ENCODE measurements at places on chromosomes 7 and 10.

DNA sequence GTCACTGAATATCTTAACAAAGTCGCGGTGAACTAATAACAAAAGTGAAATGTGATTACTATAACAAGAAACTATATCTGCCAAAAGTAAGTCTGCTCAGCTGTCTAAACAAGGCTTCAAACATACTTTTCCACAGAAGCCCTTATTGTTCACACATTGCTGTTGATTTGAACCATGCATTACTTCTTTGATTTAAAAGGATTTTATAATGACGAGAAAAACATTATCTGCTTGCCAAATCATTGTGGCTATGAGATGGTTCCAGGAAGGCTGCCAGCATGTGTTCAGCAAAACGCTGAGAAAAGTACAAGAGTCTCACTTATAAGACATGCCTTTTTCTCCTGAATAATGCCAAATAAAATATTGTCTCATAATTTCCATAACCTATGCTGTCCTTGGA lies 24.4 kb downstream of the RNF133 start:
- no peak for DNase-seq

DNA sequence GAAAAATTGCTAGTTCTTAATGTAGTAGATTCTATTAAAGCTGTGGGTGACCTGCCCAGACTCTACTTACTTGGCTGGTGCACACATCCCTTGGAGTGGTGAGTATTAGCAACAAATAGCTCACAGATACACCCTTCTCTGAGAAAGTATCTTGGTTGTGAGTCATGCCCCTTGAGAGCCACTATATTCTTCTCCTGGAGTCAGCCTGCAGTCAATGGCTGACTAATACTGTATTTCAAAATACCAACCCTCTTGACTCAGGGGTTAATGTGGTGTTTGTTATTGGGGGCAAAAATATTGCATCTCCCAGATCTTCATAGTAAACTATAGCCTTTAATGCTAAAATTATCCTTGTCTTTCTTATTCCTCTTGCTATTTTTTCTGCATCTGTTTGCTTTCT lies 354.9 kb downstream of the BMPER start:
- no peak for DNase-seq

- DNase-seq, result no peak
Observed at GRCh38 chr7:68756986-68757495, 841.2 kb upstream of the AUTS2 start.

DNA sequence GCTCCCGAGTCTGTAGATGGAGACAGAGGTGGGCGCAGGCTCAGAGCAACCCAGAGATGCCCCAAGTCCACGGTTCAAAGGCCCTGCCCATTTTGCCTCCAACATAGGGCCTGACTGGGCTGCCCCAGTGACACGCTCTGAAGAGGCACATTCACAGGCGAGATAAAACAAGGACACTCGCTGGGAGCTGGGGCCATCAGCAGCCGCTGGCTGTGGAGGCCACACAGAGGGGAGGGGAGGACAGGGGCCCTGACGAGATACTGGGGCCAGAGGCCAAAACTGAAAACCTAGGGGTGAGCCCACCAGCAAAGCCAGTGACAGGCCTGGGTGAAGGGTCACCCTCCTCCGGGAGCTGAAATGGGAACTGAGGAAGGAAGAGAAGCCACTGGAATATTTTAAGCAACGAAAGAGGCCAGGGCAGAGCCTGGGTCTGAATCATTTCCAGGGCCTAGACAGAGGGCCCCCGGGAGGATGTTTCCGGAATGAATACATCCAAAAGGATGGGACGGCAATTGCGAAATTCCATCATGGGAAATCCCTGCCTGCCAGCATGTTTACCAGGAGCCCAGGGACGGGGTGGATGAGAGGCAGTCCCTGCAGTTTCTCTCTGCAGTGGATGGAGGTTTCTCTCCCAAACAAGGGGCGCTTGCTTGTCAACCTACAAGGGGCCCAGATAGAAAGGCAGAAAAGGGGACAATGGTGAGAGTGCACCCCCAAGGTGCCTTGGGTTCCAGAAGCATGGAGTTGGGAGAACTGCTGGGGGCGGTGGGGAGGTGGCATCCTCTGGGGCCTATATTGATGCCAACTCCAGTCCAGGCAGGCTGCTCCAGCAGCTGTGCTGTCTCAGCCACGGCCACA lies 29.0 kb upstream of the HSPA12A start:
- DNase-seq, result no peak

GRCh38 chr7:134629445-134629844 lies 17.2 kb upstream of the BPGM start:
- DNase-seq, result no peak

GRCh38 chr7:25923741-25924460 lies 228.1 kb upstream of the NFE2L3 start:
- DNase-seq, result no peak

DNA sequence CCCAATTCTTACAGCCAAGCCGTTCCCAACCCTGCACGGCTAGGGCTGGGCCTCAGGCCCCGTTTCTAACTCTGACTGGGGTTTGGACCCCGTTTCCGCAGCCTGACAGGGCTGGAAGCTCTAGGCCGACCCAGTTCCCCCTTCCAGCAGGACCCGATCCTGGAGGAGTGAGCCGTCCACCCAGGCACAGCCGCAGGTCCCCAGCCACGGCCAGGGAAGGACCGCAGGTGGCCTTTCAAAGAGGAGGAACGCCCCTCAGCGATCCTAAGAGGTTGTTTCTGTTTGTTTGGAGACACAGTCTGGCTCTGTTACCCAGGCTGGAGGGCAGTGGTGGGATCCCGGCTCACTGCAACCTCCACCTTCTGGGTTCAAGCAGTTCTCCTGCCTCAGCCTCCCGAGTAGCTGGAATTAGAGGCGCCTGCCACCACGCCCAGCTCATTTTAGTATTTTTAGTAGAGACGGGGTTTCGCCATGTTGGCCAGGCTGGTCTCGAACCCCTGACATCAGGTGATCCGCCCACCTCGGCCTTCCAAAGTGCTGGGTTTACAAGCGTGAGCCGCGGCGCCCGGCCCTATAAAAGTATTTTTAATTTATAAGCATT lies 778 bp upstream of the GET4 start:
- no peak for DNase-seq

DNA sequence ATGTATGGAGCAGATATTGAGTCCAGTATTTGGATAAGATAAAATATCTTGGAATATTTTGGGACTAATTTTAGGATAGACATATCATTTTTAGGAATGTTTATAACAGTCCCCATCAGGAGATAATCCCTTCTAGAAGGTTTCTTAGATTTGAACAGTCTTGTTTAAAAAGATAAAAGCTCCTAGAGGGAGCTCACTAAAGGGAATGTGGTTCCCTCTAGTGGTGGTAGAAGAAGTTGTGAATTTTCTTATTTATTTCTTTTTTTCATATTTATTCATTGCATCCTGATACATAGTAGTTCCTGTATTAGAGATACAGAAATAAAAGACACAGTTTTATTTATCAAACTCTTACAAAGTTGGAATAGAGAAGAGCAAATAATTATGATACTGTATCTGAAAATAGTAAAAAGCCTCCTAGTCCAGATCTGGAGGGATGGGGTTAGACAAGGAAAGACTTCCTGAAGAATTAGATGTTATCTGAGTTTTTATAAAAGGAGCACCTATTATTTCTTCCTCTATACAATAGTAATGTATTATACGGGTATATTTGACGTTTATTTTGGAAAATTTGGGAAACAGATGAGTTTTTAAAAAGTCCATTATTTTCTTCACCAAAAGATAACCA lies 24.5 kb upstream of the KLF14 start:
- DNase-seq, result no peak

GRCh38 chr7:149154056-149154455 lies 6.8 kb downstream of the ZNF398 start:
- no peak for DNase-seq

GRCh38 chr7:16345979-16346958 lies 75.1 kb downstream of the CRPPA start:
- DNase-seq, result no peak

DNA sequence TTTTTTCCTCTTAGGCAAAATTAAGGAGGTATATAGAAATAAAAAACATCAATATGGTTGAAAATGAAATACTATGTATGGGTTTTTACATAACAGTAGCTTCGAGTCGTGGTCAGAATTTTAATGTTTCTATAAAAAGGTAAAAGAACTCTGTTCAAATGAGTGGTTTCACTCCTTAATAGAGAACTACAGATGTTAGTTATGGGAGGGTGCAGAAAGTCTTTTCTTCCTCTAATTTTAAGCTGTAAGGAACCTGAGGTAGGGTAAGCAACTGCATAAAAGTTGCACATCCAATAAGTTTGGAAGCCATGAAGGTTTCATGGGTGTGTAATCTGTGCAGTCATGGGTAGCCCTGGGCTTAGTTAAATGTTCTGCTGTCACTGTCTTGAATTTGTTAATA lies 141.3 kb downstream of the SUGCT start:
- no peak for DNase-seq

DNA sequence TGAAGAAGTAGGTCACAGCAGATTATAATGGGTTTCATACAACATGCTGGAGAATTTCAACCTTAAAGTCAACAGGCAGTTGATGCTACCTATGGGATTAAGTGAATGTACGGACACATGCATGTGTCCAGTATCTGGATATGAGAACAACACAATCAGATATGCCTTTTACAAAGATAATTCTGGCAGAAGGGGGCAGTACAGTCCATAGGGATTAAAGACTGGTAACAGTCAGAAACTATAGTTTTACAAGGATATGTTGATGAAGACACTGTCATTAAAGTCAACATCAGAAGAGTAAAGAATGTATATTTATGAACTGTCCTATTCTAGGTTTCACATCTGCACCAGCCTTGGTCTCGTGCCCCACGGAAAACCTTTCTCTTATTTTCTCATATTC lies 41.5 kb downstream of the ANKMY2 start:
- DNase-seq, result no peak

DNA sequence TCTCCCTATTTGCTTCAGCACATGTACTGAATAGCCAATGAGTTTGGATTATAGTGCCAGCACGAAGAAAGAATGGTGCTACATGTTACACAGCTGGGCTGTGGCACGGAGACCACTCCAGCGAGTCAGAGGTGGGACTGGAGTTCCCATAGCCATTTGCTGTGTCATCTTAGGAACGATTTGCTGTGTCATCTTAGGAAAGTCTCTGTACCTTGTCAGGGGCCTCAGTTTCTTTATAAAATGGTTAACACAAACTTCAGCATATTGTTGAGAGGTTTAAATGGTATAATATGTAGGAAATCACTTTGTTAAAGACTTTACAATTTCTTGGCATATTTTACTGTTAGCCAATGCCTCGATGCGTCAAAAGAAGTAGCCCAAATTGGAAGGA lies 609.4 kb downstream of the LRMDA start:
- DNase-seq, result no peak

GRCh38 chr7:148954766-148955165 lies 70.7 kb upstream of the EZH2 start:
- no peak for DNase-seq

DNA sequence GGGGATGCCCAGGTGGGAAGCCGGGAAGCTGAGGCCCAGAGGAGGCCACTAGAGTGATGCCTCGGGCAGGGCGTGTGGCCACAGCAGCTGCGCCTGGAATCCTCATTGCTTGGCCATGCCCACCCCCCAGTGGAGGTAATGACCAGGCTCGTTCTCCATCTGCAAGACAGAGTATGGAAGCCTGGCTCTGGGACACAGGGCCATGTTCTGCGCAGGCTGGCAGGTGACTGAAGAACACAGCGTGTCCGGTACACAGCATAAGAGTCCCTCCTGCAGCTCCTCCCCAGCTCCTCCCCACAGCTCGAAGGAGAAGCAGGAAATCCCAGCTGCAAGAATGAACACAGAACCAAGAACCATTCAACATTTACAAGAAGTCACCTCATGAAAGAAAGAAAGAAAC lies 64.8 kb downstream of the SMURF1 start:
- no peak for DNase-seq

DNA sequence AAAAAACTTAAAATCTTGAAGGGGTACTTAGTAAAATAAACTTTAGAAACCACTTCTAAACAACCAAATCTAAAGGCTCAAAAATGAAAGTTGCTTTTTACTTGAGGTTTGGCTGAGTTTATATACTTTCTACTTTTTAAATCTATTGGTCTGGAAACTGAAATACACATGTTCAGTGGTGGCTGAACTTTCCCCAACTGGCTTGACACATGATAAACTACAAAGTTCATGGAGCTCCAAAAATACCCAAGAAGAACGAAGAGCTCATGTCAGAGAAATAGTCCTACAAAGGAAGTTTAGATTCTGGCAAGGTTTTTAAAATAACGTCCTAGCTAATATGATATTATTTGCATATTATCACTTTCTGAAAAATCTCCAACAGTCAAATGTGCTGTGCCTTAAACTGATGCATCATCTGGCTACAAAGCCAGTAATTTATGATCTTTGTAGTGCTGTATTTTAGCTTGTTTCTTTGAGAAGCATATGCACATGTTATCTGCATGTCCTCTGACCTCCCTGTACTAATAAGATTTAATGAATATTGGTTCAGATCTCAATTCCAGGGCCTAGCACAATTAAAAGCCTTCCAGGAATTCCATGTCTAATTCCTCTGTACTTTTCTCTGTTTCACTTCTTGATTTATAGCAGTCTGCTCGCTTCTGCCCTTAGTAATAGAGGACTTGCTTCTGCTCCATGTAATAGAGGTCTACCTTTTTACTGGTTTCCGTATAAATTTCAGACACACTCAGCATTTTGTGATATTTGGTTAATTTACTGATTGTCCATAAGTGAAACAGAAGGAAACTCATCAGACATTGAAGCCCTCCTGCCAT lies 28.2 kb downstream of the SEMA3C start:
- no peak for DNase-seq

- no peak for DNase-seq
Observed at GRCh38 chr10:86668297-86669165, at the start of gene LDB3. TSS of gene LDB3 (plus strand) at chr10:86668511. CDS start at chr10:86668692, 181 bp downstream.

- DNase-seq, result no peak
Observed at GRCh38 chr7:33849971-33850559, 55.3 kb upstream of the BMPER start.

DNA sequence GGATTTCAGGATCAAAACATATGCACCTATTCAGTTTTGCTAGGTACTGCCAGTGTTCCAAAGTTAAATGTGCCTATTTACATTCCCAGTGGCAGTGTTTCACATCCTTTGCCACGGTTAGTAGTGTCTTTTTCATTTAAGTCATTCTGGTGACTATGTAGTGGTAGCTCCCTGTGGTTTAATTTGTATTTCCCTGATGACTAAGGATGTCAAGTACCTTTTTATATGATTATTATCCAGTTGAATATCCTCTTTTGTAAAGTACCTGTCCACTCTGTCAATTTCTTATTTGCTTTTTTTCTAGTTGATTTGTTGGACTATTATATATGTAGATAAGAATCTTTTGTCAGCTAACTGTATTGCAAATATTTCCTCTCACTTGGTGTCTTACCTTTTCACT lies 45.1 kb downstream of the TMEM60 start:
- no peak for DNase-seq
